ENCODE measurements at places on chromosomes 16 and 17.

- DNase-seq, result no peak
Measured at GRCh38 chr17:31654936-31655335, 204.1 kb downstream of the COPRS start.

- DNase-seq, result no peak
Measured at GRCh38 chr16:525520-526180, 1.9 kb upstream of the CAPN15 start.

- no peak for DNase-seq
Measured at GRCh38 chr16:67202426-67202825, 3.5 kb downstream of the ELMO3 start.

- DNase-seq, result no peak
Measured at GRCh38 chr17:29109477-29110371, 66.8 kb downstream of the PIPOX start.

GRCh38 chr16:22635801-22636200, 125.1 kb downstream of the NPIPB5 start:
- no peak for DNase-seq

- DNase-seq, result peak; percentile 83
Measured at GRCh38 chr16:49755313-49755620, 100.6 kb downstream of the ZNF423 start.

GRCh38 chr16:67946966-67947558, 3.1 kb upstream of the LCAT start:
- DNase-seq, result no peak

GRCh38 chr17:78716814-78717393, 65.2 kb downstream of the CYTH1 start:
- DNase-seq, result peak; percentile 94

- DNase-seq, result no peak
Measured at GRCh38 chr16:85798901-85799496, 345 bp downstream of the EMC8 start.

GRCh38 chr17:66900126-66901010, 64.1 kb upstream of the CACNG4 start:
- DNase-seq, result peak; percentile 33

GRCh38 chr17:36722121-36722902, 120.9 kb downstream of the MRM1 start:
- peak; percentile 75 for DNase-seq

- DNase-seq, result peak; percentile 87
Measured at GRCh38 chr17:74807925-74808324, 31.8 kb upstream of the NAT9 start.

DNA sequence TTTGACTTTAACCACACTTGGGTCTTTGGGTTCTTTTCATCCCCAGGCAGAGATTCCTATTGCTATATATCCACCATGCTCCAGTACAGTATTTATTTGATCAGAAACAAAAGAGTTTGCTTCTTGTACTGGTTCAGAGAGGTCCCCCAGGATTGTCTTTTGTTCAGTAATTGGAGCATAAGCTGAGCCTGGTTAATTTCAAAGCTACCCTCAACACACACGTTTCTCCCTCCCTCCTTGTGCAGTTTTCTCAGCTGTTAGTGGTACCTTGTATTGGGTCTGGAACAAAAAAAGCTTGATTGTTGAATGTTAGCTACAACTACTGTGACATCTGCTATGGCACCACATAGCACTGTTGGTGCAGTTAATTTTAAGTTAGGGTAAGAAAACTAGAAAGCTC, 50.0 kb downstream of the NUP93 start:
- DNase-seq, result peak; percentile 53

DNA sequence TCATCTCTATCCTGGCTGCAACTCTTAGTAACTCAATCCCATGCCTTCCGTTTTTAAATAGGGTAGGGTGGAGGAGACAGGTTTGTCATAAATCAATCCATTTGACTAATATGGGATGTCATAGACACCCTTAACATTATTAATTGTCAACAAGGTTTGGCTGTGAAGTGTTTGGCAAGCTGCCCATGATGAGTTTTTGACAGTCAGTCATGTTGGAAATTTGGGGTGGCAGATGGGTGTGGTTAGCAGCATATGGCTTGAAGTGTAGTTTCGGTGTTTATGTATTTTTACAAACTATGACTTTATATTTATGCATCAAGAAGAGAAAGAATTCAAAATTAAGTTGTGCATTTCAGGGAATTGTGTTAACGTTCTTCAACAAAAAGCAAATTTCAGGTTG, 221.8 kb upstream of the CDH5 start:
- DNase-seq, result no peak

GRCh38 chr17:83190601-83191387, 111.4 kb downstream of the METRNL start:
- DNase-seq, result no peak

- no peak for DNase-seq
Measured at GRCh38 chr17:48491527-48492273, 39.1 kb downstream of the HOXB1 start.

DNA sequence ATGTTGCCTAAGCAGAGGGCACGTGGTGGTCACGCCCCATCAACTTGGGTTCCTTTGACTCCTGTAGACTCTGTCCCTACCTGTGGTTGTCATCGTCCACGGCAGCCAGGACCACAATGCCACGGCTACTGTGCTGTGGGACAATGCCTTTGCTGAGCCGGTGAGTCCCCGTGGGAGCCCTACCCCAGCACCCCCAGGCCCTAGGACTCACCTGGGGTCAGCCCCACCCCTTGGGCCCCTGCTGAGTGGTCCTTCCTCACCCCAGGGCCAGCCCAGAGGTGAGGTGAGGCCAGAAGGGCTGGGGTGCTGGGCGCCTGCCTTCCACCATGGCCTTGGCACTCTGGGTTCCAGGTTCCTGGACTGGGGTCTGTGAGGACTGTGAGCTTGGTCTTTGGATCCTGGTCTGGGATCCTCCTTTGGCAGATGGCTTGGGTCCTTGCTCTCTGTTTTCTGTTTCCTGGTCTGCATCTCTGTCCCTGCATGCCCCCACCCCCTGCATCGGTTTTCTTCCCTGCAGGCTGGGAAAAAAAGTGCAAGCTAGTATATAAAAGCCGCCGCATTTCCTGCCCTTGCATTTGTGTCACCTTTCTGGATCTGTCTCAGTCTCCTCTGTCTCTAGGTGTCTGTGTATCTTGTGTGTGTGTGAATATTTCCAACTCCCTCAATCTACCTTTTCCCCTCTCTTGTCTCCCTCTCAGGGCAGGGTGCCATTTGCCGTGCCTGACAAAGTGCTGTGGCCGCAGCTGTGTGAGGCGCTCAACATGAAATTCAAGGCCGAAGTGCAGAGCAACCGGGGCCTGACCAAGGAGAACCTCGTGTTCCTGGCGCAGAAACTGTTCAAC, 17.5 kb downstream of the STAT5A start:
- DNase-seq, result no peak

- DNase-seq, result no peak
Measured at GRCh38 chr17:3665834-3666233, 2.5 kb downstream of the TAX1BP3 start.
